ENCODE measurements at places on chromosomes 3 and 15. TPM values are rescaled to one million over a fixed set of nuclear protein-coding genes. Genes with fewer than 3 reads are reported as not detected.

Gene PLA2G4D
- not detected for polyA plus RNA-seq

Gene HRG
- not detected for polyA plus RNA-seq

Gene ZIC1
- polyA plus RNA-seq: 2.7 TPM

Gene KAT2B
- 27.4 TPM for polyA plus RNA-seq

Gene TRAT1
- not detected for polyA plus RNA-seq

Gene FEZF2
- not detected for polyA plus RNA-seq

Gene ATP1B3
- 94.9 TPM for polyA plus RNA-seq
